ENCODE measurements at places on chromosomes 4 and X. TPM values are rescaled to one million over a fixed set of nuclear protein-coding genes. Genes with fewer than 3 reads are reported as not detected.
A peak's percentile ranks its signal among the peaks of the same experiment; 100 is the strongest.

The SAT1 gene
- total RNA-seq, result 55.9 TPM

The GBA3 gene
- not detected for total RNA-seq

The MXRA5 gene
- 1.1 TPM for total RNA-seq

The DMRTC1B gene
- total RNA-seq, result not detected

The ARX gene
- total RNA-seq, result not detected

The PAK3 gene
- 0.56 TPM for total RNA-seq

The TEX11 gene
- not detected for total RNA-seq

The INPP4B gene
- total RNA-seq, result 14.0 TPM

The CCKAR gene
- total RNA-seq, result not detected

The OTC gene
- not detected for total RNA-seq

The CD38 gene
- total RNA-seq, result not detected

The ART3 gene
- not detected for total RNA-seq

DNA sequence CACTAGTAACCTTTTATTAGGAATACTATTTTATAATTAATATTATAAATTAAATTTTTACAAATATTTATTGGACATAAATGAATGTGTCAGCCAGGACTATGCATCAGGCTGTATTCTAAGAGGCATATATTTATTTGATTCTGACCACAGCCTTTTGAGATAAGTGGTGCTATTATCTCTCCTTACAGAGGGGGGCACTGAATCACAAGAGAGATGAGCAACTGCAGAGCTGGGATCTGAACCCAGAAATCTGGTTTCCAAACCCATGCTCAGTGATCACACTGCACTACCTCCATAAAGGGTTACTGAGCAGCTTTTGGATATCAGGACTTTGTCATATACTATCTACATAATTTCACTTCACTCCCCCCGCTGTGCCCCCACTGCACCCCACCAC, 322.0 kb downstream of the TMA16 start:
- DNase-seq, result no peak

- no peak for DNase-seq
These were observed 261.2 kb upstream of the GPC4 start for GRCh38 chrX:133676344-133677122.

DNA sequence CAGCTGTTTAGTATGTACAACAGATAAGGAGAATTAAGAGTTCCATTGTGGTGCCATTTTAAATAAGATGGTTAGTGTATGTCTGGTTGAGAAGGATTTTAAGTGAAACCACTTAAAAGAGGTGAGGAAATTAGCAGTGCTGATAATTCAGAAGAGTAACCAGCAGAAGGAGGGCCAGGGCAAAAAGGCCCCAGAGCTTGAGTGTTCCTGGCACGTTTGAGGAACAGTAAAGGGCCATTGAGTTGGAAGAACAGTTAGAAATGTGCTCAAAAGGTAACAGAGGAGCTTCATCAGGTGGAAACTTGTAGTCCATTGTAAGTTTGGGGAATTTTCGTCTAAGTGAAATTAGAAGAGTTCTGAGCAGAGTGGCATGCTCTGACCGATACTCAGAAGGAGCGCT, 606.2 kb upstream of the ZFP42 start:
- DNase-seq, result no peak

- DNase-seq, result peak; percentile 56
These were observed 65.1 kb downstream of the MAB21L2 start for GRCh38 chr4:150647008-150647407.

DNA sequence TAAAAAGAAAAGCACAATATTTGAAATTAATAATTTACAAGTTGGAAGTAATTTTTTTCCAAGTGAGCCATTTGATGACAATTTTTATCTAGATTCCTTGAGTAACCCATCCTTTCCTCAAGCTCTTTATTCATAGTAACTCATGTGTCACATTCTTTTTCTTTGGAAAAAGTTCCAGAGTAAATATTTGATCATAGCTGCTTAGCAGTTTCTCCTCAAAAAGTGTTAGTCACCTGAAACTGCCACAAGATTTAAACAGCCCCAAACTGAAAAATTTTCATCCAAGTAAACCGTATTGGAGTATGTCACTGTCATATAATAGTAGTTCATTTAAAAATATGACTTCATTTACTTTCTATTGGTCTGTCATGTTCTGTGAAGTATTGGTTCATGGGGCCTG, 94.6 kb upstream of the CASK start:
- no peak for DNase-seq

GRCh38 chrX:34365471-34365870, 233.4 kb upstream of the FAM47A start:
- DNase-seq, result peak; percentile 3

- DNase-seq, result peak; percentile 48
These were observed 83.5 kb downstream of the LNX1 start for GRCh38 chr4:53507671-53508286.

DNA sequence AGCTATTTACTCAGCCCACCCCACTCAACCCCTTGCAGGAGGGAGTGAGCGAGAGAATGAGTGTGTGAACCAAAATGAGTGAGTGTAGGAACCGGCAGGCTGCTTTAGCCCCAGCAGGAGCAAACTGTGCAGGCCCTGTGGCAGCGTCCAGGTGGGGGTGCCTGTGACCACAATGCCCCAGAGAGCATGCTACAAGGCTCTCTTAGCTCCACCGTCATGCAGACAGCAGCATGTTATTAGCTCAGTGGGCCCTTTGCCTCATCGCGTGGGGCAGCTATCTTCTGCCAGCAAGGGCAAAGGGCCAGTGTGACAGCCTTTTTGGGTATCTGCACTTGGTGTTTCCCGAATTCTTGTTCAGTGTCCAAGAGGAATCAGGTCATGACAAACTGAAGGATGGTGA, 271.3 kb downstream of the GPM6A start:
- DNase-seq, result no peak

- no peak for DNase-seq
These were observed 141.8 kb downstream of the SHROOM3 start for GRCh38 chr4:76576824-76577223.

DNA sequence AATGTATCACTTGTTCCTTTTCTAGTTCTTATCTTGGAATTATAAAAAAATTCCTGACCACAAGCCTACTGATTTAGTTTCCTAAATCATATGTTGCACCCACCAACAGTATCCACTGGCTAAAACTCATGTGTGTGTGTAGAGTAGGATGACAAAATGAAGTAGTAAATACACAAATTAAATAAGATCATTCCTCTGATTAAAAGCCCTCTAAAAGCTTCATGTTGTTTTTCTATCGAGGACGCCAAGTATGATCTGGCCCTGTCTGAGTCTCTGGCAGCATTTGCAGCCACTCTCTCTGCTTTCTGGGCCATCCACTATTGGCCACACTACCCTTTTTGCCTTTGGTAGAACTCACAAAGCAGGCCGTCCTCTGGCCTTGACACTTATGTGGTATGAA, 183.4 kb downstream of the PACRGL start:
- DNase-seq, result no peak

DNA sequence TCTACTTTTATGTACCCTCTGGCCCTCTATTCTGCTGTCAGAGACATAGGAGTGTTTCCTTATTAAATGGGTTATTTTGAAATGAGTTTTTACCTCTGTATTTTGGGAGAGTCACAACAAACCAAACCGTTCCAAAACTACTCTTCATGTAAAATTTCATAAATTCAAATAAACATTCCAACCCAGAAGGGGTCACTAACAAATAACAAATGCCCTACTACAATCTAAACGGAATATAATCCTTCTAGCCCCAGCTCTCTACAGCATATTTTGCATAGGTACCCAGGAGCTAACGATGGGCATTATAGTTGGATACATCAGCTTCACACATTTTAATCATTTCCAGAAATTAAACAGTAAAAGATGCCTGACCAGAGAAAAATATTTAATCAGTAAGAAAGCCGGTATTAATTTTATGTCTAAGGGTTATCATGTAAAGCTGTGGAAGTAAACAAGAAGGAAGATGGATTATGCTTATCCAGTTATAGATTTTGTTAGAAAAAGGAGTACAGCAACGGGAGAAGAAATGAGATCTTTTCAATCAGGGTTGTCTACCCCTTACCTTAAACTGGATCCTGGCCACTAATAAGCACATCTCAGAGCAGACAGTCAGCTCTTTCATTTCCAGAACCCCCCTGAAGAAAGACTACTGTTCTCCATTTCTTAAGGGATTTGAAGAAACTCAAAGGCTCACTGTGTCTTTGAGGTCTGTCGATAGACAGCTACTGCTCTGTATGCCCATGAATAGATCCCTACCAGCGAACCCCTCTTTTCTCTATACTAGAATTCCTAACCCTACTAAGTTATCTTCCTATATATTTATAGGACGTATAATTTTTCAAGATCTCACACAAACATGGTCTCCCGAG, 1.2 kb downstream of the UGDH start:
- DNase-seq, result no peak

- peak; percentile 23 for DNase-seq
These were observed 667.1 kb upstream of the BOD1L1 start for GRCh38 chr4:14294611-14295010.

GRCh38 chrX:87744391-87744790, 226.8 kb downstream of the KLHL4 start:
- DNase-seq, result no peak

DNA sequence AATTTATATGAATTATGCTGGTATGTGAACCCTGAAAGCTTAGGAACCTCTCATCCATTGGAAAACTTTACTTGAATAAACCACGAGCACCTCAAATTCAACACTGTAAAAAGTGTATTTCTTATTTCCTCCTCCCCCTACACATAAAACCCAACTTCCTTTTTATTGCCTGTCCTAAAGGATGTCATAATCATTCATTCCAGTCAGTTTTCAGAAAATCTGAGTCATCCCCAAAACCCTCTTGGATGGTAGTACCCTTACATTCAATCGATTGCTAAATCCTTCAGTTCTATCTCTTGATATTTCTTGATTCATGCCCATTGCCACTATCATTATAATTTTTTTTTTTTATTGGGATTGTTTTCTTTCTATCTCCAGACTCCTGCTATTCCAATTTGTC, 91.1 kb upstream of the ATP8A1 start:
- no peak for DNase-seq

Data from IMR-90 (cell line).